Urothelium cell line (cell line): ENCODE measurements at places on chromosomes 1 and 21.

GRCh38 chr21:42073145-42074099, 2.3 kb downstream of the UMODL1 start:
- DNase-seq, result no peak

- no peak for DNase-seq
Measured at GRCh38 chr21:46264690-46265144, 20.7 kb downstream of the MCM3AP start.

DNA sequence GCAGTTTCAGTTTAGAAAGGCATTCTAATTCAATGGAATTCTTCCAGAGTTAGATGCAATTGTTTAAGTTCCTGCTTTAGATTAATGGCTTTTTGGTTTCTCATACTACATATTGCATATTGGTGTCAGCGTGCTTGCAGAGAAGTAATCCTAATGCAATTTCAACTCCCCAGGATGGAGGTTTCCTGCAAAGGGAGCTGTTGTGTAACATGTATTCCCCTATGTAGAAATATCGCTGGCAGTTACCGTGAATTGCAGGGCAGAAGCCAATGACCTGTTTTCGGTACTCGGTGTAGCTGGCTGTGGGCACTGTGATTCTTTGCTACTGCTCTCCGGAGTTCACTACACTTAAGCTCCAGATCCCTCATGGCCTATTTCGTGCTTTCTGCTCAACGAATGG, 256.1 kb upstream of the PTBP2 start:
- no peak for DNase-seq

DNA sequence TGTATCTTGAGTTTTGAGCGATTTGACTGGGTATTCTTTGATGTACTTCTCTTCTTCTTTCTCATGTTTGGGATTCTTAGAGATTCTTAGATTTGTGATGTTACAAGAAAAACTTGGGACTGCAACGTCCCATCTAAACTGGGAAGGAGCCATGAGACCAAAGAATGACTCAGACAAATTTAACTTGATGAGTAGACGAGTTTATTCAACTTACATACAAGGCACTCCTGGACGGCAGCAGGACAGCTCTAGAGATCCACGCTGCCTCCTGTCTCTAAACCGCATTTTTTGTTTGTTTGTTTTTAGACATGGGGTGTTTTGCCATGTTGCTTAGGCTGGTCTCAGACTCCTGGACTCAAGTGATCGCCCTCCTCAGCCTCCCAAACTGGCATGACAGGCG, 137.1 kb downstream of the PIK3R3 start:
- no peak for DNase-seq

DNA sequence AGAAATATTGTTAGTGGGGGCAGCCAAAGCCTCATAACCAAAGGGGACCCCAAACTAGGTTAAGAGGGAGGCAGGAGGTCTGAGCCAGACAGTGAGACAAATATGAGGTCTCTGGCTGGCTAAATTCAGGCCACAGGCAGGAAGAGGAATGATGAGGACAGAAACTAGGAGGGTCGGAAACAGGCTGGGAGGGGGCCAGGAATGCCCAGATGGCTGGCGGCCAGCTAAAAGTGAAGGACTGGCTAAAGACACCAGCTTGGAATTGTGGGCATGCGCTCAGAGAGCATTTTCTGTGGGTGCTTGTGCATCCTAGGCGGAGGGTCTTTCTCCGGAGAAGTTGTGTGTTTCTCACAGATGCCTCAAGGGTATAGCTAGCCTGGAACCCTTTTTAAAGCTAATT, 77.0 kb downstream of the PGM1 start:
- no peak for DNase-seq

DNA sequence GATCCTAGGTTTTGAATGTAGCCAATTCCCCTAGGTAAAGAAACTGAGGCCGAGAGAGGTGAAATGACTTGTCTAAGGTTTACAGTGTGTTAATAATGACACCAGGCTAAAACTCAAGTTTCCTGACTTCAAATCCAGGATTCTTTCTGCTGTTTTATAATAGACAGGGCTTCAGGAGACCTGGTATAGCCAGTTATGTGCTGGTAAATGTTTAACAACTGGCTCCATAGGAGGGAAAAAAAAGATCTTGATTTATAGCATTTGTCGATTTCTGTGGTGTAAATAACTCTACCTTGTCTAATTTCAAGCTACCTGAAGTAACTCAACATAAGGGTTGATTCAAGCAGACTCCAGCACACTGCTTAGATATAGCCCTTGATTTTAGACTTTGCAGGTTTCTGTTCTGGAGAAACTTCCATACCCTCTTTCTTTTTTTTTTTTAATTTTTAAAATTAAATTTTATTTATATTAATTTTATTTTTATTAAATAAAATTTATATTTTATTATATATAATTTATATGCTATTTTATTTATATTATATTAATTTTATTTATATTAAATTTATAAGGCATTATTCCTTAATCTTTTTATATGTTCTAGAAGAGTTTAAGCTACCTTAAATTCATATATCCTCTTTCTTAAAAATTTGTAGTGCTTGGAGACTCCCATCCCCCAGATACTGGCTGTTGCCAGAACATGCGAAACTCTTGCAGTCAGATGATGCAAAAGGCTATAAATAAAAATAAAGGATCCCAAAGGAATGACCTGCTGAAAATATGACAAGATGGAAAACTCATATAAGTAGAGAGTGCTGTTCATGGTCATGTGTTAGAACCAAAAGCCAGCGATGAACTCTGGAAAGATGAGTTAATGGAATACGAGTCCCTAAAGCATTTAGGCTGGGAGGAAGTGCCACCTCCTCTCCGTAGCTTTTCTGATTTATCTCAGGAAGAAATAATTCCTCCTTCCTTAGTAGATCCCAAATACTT, 35.4 kb upstream of the SRSF10 start:
- no peak for DNase-seq

- DNase-seq, result no peak
Measured at GRCh38 chr1:163896001-163896400, 574.2 kb downstream of the NUF2 start.

- DNase-seq, result no peak
Measured at GRCh38 chr1:182765391-182765790, 24.2 kb upstream of the NPL start.

- no peak for DNase-seq
Measured at GRCh38 chr1:88266051-88266450, 418.0 kb upstream of the PKN2 start.

GRCh38 chr1:116259663-116260062, 113.4 kb upstream of the ATP1A1 start:
- no peak for DNase-seq

- no peak for DNase-seq
Measured at GRCh38 chr21:40689217-40689616, 157.7 kb downstream of the DSCAM start.

DNA sequence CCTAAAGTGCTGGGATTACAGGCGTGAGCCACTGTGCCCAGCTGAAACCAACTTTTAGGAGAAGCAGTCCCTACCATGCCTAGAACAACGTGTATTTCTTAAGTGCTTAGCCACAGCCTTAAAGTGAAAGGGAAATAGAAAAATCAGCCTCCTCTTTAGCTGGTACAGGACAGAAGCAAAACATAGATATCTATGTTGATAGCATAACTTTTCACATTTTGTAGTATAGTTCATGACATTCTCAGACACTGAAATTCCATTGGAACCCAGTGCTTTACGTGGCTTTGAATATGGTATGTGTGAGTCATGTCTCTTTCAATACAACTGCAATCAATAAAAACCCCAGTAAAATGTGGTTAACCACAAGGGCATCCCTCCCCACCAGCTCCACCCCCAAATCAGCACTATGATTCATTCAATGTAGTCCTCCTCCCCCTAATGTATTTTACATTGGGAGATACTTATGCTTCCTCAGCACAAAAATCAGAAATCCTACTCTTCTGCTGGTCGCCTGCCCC, 32.1 kb downstream of the TGFB2 start:
- DNase-seq, result peak; percentile 78

DNA sequence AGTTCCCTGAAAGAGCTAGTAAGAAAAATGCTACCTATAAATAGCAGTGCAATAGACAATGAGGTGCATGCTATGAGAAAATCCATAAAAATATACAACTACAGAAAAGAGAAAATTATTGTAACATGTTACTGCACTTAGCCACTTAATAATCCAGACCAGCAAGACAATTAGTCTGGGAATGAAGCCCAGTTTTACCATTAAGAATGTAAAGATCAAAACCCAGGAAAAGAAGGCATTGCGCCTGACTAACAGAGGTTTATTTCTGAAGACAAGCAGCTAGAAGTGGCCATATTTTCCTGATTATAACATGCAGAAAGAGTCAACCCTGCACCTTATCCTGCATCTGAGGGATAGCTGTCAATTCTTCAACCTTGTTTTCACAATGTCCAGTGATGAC, 276.4 kb upstream of the PRMT6 start:
- no peak for DNase-seq

GRCh38 chr1:7292714-7293419, 478.2 kb upstream of the VAMP3 start:
- DNase-seq, result no peak

- DNase-seq, result no peak
Measured at GRCh38 chr1:77475641-77476040, 193.8 kb downstream of the AK5 start.

- DNase-seq, result no peak
Measured at GRCh38 chr1:2810899-2811532, 9.5 kb upstream of the TTC34 start.

DNA sequence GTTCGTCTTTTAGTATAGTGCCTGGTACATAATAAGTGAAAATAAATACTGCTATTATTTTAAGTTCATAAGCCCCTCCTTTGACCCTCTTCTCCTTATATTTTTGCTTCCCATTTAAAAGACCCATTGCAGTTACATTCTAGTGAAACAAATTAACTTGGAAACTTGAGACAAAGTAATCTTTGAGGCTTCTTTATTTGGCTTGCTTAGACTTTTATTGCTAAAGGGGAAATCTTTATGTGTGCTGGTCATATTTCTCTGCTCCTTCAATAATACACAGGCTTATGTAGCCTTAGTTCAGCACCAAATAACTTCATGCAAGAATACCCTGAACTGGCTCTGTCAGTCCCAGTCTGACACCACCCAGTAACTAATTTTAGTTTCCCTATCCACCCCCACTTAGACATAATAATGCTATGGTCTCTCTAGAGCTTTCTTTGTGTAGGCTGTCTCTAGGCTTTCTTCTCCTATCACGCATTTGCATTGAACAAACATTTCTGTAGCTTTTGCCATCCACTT, 257.8 kb downstream of the OMA1 start:
- DNase-seq, result no peak

DNA sequence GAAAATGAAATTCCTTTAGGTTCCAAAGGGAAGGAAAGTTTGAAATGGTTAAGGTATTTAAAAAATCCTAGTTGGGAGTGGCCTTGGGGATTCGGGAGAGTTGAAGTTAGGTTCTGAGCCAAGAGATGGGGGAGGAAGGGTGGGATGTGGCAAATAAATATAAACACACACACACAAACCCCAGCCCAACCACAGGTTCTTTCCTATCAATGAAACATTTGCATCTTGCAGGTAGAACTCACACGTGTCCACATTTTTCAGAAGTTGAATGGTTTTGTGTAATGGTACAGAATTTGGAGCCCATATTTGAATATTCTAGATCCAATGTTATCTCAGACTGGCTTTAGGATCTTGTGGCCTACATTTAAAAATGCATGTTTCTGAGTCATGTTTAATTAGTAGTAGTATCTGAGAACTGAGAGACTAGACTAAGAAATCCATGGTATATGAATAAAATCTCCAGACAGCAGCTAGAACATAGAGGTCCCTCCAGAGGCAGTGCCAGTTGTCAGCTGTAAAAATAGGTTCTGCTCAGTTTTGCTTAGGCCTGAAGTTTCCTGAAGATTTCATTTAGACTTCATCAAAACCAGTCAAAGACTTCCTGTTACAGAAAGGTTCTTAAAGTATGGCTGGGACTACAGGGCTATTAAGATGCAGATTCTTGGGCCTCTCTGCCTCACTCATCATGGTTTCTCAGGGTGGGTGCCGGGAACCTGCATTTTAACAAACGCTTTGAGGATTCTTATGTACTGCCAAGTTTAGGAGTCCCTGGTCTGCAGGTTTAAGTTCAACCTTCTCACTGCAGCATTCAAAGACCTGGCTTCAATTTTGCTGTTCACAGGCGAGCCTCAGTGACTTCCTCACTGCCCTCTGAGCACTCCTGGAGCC, 21.3 kb downstream of the RUNX1 start:
- DNase-seq, result no peak

DNA sequence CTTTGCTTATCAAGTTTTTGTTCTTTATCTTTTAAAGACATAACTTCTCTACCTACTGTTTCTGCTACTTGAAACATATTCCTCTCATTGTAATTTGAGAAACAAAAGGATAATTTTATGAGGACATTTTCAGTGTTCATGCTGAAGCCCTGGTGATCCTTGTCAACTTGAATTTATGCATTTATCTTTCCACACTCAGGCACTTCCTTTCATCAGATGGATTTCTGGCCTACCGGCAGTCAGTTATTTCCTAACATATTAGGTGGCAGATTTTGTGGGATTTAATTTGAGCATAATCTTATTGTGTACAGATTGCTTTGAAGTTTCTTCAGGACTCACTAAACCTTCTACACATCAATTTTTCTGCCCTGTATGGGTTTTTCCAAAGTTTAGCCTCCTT, 75.0 kb downstream of the RGL1 start:
- no peak for DNase-seq

GRCh38 chr1:173827611-173828010, 2.9 kb upstream of the CENPL start:
- DNase-seq, result no peak

GRCh38 chr1:96565546-96565945, 156.0 kb upstream of the PTBP2 start:
- DNase-seq, result no peak

DNA sequence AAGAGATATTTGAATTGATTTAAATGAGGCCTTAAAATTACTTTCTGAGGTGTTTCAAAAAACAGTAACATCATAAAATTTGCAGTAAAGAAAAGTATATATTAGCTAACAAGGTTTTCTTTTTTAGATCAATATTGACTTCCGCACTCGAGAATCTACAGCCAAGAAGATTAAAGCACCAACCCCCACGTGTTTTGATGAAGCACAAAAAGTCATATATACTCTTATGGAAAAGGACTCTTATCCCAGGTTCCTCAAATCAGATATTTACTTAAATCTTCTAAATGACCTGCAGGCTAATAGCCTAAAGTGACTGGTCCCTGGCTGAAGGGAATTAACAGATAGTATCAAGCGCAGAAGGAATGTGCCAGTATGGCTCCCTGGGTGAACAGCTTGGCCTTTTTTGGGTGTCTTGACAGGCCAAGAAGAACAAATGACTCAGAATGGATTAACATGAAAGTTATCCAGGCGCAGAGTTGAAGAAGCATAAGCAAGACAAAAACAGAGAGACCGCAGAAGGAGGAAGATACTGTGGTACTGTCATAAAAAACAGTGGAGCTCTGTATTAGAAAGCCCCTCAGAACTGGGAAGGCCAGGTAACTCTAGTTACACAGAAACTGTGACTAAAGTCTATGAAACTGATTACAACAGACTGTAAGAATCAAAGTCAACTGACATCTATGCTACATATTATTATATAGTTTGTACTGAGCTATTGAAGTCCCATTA, 3.6 kb downstream of the RGS1 start:
- DNase-seq, result no peak

DNA sequence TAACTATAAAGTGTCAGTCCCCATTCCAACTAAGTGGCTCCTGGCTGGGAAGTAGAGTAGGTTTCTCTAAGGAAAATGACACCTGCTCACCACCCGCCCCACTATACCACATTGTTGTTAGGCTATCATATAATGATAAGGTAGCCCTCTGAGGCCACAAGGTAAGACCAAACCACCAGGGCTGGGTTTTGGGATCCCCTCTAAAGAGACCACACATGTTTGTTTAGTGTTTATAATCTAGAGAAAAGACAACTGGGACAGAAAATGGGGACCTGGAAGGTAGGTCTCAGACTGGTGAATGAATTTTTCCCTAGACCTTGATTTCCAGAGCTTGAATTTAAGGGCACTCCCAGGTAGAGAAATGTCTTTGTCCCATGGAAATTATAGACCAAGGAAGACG, 15.2 kb downstream of the AKIRIN1 start:
- no peak for DNase-seq
